Activated naive CD4-positive, alpha-beta T cell treated with anti-CD3 and anti-CD28 coated beads, Interleukin-2, amount 50 U/mL, for 72 hours (primary cell): ENCODE measurements at places on chromosomes 5 and 9. TPM values are rescaled to one million over a fixed set of nuclear protein-coding genes. Genes with fewer than 3 reads are reported as not detected.

The TEK gene
- total RNA-seq: not detected

DNA sequence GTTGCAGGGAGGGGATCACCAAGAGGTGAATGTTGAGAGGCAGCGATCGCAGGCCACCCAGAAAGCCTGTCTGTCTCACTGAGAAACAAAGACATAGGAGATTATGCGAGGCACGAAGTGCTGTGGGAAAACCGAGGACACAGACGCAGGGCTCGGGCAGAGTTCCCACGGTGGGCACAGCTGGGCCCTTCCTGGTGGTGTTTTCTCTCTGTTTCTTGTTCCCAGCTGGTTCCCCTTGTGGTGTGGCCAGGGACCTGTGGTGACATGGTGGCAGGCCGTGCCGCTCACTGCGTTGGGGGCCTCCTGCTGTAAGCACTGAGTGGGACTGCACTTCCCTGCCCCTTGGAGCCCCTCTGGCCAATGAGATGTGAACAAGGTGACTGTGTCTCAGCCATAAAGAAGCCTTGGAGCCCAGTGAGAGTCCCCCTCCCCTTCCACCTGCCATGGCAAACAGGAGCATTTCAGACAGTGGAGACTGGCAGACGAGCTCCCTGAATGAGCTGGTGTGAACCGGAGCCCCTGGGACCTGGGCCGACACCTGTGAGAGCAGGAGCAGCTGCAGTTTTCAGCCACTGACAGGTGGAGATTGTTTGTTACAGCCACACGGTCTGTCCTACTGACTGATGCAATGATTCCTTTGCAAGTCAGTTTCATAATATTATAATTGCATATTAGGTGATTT lies 13.2 kb upstream of the IRX4 start:
- no peak for DNase-seq

GRCh38 chr5:99104538-99105132 lies 175.8 kb upstream of the CHD1 start:
- no peak for DNase-seq

GRCh38 chr9:117860849-117861248 lies 156.6 kb downstream of the TLR4 start:
- DNase-seq: no peak

DNA sequence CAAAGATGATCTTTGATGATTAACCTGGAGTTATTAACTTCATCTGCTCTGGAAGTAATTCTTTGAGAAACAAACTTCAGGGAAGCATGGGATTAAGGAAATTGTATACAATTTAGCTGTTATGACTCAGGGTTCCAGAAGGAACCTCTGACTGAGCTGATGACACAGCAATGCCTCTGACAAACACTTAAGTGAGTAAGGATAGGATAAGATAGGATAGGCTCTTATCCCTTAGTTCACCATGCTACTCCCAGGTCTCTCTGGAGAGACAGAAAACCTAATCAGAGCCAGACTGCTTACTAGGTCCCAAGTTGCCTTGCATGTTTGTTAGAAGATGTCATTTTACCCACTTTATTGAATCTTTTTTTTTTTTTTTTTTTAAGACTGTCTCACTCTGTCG lies 12.6 kb upstream of the TMEM38B start:
- DNase-seq: no peak

DNA sequence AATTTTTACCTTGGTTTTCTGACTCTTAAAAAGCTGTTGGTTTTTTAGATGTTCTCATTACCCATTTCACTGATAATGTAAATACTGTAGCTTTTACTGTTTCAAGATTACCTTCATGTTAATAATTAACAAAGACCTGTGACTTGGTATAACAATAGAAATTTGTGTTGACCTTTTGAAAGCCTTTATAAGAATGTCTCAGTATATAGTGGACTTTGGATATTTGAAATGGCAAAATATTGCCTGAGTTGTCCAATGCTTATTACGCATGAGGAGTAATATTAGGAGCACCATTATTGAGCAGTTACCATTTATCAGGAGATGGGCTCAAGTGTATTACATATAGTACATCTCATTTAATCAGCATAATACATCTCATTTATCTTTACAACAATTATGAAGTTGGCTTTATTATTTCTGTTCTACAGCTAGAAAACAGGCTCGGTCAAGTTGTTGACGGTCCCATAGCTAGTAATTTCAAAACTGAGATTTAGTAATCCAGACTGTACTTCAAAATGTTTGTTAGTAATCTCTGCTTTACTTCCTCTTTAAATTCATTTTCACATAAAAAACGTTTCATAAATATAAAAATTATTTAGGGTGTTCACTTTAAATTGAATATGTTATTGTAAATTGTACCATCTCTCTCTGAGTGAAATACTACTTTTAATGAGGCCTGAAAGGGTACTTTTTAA lies 50.7 kb upstream of the FKTN start:
- no peak for DNase-seq

GRCh38 chr5:126947146-126948010 lies 83.0 kb downstream of the MARCHF3 start:
- no peak for DNase-seq
